Subcutaneous adipose tissue (tissue), 4 donors: ENCODE measurements at places on chromosomes 4 and X. TPM values are rescaled to one million over a fixed set of nuclear protein-coding genes. Genes with fewer than 3 reads are reported as not detected.

Gene PAK3
- total RNA-seq = 0.57 TPM

Gene TMA16
- total RNA-seq = 24.1 TPM

Gene AKAP14
- not detected for total RNA-seq

Gene CFAP47
- not detected for total RNA-seq

Gene CDKL2
- total RNA-seq = not detected

Gene NEXMIF
- 0.34 TPM for total RNA-seq

Gene SLIT2
- total RNA-seq = 27.6 TPM

Gene ODAM
- not detected for total RNA-seq

Gene FRAS1
- total RNA-seq = 4.1 TPM

Gene UGT2B17
- total RNA-seq = 0.33 TPM

Gene XAGE5
- total RNA-seq = not detected

Gene MAP7D3
- 27.5 TPM for total RNA-seq

Gene ZBTB49
- 1.9 TPM for total RNA-seq

Gene SLC25A43
- 28.0 TPM for total RNA-seq

Gene RASSF6
- not detected for total RNA-seq

Gene GAGE2A
- not detected for total RNA-seq

Gene FGB
- total RNA-seq = not detected

Gene GIMD1
- not detected for total RNA-seq

Gene PI4K2B
- 14.3 TPM for total RNA-seq

Gene PLAC1
- not detected for total RNA-seq

Gene ETNPPL
- not detected for total RNA-seq

Gene CDK16
- total RNA-seq = 57.0 TPM

Gene KLHL34
- total RNA-seq = not detected

Gene GPM6B
- total RNA-seq = 3.7 TPM

Gene FLNA
- 786 TPM for total RNA-seq

Gene MAGEC1
- total RNA-seq = not detected

Gene OTUD6A
- not detected for total RNA-seq

Gene NXT2
- total RNA-seq = 20.7 TPM

Gene DUX4
- not detected for total RNA-seq

Gene MRPL1
- total RNA-seq = 15.6 TPM

Gene TAF7L
- total RNA-seq = not detected

Gene HPSE
- 0.75 TPM for total RNA-seq

Gene SMARCA1
- total RNA-seq = 39.9 TPM

Gene ARL9
- not detected for total RNA-seq

Gene VEGFD
- 6.3 TPM for total RNA-seq

Gene CLDN34
- not detected for total RNA-seq

Gene PNMA5
- total RNA-seq = not detected

Gene PRSS12
- total RNA-seq = 0.17 TPM

Gene PGRMC1
- total RNA-seq = 127 TPM

Gene PPP2R2C
- total RNA-seq = not detected

Gene RADX
- total RNA-seq = 1.1 TPM

Gene VCX
- not detected for total RNA-seq

Gene ZNF157
- not detected for total RNA-seq

Gene SRD5A3
- 16.4 TPM for total RNA-seq

Gene ODAPH
- not detected for total RNA-seq

Gene SPACA5
- not detected for total RNA-seq

Gene UGT2B11
- total RNA-seq = not detected

Gene TRIM60
- not detected for total RNA-seq

Gene PAGE1
- not detected for total RNA-seq

Gene RTL5
- 7.0 TPM for total RNA-seq

Gene NEIL3
- 1.7 TPM for total RNA-seq

Gene TSPAN5
- 4.7 TPM for total RNA-seq

Gene FBXO8
- 47.6 TPM for total RNA-seq

Gene FABP2
- not detected for total RNA-seq

Gene GATB
- 34.5 TPM for total RNA-seq

Gene PHKA2
- total RNA-seq = 14.8 TPM
